ENCODE measurements at places on chromosomes 4 and X.

DNA sequence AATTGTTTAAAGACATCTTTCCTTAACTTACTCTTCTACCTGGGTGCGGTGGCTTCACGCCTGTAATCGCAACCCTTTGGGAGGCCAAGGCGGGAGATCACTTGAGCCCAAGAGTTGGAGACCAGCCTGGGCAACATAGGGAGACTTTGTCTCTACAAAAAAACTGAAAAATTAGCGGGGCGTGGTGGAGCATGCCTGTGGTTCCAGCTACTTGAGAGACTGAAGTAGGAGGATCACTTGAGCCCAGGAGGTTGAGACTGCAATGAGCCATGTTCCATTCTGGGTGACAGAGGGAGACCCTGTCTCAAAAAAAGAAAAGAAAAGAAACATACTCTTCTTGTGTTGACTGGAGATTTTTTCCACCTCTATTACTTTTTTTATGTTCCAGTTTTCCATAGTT, 181.9 kb downstream of the RAPGEF2 start:
- no peak for DNase-seq

- no peak for DNase-seq
Observed at GRCh38 chr4:55793479-55793878, 26.1 kb upstream of the EXOC1L start.

- peak; percentile 86 for DNase-seq
Observed at GRCh38 chrX:154515966-154516655, at the start of gene FAM3A. FAM3A (minus strand) TSS chrX:154516232; CDS start chrX:154515772, 460 bp downstream.

- DNase-seq = no peak
Observed at GRCh38 chr4:44415251-44415650, 33.4 kb downstream of the KCTD8 start.

- DNase-seq = no peak
Observed at GRCh38 chrX:56853436-56853835, 124.4 kb downstream of the NBDY start.

DNA sequence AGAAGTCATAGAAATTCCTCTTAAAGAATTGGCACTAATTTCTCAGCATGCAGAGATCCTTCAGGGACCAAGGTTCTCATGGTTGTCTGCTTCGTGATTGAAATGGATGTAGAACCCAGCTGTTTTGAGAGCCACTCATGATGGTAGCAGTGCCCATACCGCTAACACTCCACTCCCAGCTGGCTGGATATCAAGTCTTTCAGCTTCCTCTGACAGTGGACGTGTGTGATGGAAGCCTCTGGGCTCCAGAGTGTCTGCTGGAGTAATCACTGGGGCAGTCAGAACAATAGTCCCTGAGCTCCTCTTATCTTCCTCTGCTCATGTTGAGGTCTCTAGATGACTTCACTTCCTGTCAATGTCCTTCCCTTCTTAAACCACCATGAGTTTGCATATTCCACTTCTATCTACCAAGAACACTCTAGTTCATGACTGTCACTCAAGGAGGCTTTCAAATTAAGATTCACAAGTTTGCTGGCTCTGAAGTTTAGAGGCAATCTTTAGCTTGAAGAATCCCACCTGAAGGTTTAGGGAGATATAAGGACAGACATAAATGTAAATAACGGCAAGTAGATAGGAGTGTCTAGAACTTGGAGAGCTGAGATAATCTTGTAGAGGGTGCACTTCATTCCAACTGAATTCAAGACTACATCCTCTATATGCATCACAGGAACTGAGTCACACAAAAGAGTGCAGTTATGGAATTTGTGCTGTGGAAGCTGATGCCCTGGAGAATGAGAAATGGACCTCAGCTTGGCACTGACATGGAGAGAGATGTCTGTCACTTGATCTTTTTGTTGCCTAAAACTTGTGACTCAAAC, 64.5 kb upstream of the WDR1 start:
- DNase-seq = peak; percentile 83

DNA sequence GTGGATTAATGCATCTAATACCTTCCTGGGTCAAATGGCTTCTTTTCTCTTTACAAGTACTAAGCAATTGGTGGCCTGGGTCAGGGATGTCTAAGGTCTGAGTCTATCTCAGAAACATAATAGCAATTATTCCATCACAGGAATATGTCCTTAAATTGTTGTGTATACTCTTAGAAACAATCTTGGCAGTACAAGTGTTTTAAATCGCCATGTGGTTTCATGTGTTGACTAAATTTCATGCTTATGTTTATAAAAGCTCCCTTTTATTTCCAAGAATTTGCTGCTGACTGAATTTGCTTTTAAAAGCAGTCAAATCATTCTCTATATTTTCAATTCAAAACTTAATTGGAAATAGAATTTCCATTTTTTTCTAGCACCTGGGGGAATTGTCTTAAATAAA, 125.3 kb upstream of the PACRGL start:
- no peak for DNase-seq

DNA sequence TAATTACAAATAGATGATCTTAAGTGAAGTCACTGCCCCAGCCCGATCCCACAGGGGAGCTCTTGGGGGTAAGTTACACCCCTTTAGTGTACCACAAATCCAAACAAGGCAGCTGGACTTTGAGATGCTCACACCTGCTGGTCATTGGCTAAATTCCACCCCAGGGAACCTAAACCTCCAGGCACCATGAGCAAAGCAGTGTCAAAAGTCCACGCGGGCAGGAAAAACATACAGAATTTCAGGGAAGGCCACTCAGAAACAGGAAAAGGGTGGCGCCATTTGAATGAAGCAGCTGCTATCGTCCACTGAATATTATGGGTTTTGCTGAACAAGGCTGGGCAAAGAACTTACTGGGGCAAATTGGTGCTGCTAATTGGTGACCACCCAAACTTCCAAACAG, 30.9 kb downstream of the SUPT20HL1 start:
- DNase-seq = no peak

DNA sequence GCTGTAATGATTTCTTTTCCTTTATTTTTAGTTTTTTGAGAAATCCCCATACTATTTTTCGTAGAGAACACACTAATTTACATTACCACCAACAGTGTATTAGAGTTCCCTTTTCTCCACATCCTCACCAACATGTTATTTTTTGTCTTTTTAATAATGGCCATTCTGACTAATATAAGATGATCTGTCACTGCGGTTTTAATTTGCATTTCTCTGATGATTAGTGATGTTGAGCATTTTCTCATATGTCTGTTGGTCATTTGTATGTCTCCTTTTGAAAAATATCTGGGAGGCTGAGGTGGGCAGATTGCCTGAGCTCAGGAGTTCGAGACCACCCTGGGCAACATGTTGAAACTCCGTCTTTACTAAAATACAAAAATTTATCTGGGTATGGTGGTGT, 30.2 kb downstream of the SPINK2 start:
- no peak for DNase-seq

GRCh38 chrX:130097507-130098209, 12.6 kb downstream of the ELF4 start:
- no peak for DNase-seq

- DNase-seq = no peak
Observed at GRCh38 chrX:9988762-9989161, 21.6 kb downstream of the CLDN34 start.

GRCh38 chrX:54427837-54428424, 12.3 kb upstream of the TSR2 start:
- DNase-seq = no peak

DNA sequence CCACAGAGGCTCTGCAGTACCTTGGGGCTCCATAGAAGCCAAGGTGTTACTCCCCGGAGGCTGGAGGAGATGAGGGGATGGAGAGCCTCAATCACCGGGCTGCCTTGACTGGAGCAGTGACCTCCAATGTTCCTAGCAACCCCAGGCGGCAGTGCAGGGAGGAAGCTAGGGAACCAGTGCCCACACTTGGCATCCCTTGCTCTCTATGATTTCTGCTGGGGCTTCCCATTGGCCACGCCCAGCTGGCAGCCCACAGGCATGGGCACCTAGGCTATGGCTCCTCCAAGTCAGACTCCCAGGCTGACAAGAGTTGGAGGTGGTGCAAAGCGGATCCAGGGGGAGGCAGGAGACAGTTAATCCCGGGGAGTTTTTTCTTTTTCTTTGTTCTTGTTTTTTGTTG, 229.7 kb downstream of the EVC2 start:
- no peak for DNase-seq

DNA sequence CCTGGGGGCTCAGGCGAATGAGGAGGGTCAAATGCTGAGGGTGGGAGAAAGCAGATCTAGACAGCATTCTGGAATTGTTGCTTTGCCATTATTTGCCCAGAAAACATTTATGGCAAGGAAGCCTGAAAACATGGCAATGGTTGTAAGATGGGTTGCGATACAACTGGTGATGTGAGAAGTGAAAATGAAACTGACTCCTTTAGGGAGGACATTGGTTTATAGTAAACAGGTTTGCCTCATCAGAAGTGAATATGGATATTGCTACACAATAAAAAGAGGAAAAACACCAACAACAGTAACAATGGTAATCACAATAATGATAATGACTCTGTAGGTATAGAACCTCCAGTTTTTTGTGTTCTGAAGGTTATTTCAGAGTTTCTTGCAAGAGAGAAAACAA, 107.0 kb upstream of the TBC1D9 start:
- no peak for DNase-seq

GRCh38 chrX:95628796-95629195, 1055.8 kb upstream of the DIAPH2 start:
- no peak for DNase-seq

DNA sequence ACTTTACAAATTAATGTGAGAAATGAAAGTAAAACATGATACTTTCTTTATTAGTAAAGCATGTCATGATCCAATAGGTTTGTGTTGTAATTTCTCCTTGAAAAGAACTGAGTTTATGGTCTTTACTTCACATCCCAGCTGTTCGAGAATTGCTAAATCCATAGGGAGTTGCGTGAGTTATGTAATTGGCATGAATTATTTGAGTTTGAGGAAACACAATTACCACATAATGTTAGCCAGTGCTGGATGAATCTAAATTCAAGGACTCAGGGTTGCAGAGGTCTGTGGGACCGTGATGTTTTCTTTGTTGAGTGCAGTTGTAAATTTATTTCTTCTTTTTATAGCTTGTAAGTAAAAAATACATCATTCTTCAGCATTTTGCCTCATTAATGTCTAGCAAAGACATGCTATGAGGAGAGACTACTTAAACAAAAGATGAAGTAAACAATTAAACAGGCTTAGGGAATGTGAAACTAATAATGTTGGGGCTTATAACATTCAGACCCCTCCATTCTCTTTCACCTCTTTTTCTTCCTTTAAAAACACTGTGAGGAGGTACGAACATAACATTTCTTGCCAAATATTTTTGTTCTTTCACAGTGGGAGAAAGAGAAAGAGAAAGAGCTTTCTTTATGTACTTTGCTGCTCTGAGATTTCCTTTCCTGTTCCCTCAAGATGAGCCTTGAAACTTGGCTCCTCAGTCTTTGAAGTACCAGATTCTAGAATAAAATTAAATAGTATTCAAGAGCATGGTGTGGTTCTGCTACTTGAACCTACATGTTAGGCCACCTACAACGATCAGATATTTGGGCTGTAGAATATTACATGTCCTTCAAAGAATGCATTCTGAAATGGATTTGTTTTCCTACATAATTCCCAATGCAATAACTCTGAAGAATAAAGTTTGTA, 159.6 kb upstream of the ANK2 start:
- peak; percentile 42 for DNase-seq

- DNase-seq = no peak
Observed at GRCh38 chr4:52704133-52704532, 45.0 kb upstream of the USP46 start.

- peak; percentile 38 for DNase-seq
Observed at GRCh38 chrX:68183612-68184214, 249.6 kb downstream of the OPHN1 start.

- no peak for DNase-seq
Observed at GRCh38 chr4:3725936-3726870, 40.0 kb upstream of the ADRA2C start.

DNA sequence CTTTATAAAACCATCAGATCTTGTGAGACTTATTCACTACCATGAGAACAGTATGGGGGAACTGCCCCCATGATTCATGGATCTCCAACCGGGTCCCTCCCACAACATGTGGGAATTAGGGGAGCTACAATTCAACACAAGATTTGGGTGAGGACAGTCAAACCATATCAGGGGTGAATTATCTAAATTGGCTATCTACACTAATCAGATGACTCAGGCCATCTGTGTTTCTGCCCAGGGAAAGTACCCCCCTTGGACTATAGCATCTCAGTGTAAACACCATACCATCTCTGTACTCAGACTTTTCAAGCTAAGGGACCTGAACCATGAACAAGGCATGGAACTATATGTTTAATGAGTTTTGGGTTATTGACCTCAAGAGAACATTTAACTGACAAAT, 76.8 kb downstream of the LNX1 start:
- peak; percentile 16 for DNase-seq

- DNase-seq = no peak
Observed at GRCh38 chr4:97013711-97014110, 1129.6 kb downstream of the STPG2 start.

- no peak for DNase-seq
Observed at GRCh38 chrX:132472397-132472796, 16.4 kb downstream of the MBNL3 start.

- DNase-seq = peak; percentile 8
Observed at GRCh38 chr4:165096776-165097175, 15.9 kb downstream of the TMEM192 start.

- DNase-seq = no peak
Observed at GRCh38 chr4:141543706-141544105, 92.7 kb upstream of the IL15 start.

GRCh38 chr4:105710678-105711077, 2.1 kb downstream of the GSTCD start:
- DNase-seq = peak; percentile 7

- no peak for DNase-seq
Observed at GRCh38 chrX:150768580-150769190, 75.5 kb downstream of the MTMR1 start.

- DNase-seq = no peak
Observed at GRCh38 chr4:951186-951585, 18.9 kb downstream of the TMEM175 start.

DNA sequence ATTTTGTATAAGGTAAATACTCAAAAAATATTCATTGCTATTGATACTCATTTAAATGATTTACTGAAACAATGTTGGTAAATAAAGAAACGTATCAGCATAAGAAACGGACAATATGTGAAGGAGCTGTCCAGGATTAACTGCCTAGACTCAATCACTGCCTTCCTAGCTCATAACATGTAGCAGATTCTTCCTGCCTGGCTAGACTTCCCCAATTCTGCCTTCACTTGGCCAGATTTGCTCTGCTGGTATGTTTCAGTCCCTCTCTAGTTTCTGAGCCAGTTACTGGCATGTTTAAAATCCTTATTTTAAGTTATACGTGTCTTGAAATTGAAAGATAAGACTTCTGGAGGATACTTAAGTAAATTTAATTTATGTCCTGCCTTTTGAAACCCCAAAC, 740.3 kb downstream of the CENPC start:
- DNase-seq = no peak

- no peak for DNase-seq
Observed at GRCh38 chrX:2450681-2451080, 50.1 kb downstream of the DHRSX start.

DNA sequence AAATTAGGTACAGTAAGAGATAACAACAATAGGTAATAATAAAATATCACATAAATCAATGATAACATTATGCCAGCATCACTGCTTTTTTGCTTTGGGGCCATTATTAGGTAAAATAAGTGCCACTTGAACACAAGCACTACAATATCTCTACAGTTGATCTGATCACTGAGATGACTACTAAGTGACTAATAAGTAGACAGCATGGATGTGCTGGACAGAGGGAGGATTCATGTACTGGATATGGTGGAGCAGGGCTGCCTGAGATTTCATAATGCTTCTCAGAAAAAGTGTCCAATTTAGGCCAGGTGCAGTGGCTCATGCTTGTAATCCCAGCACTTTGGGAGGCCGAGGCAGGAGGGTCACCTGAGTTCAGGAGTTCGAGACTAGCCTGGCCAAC, 137.8 kb upstream of the IL1RAPL2 start:
- no peak for DNase-seq

GRCh38 chrX:153598541-153599191, at the start of gene CCNQ:
CCNQ (minus strand) TSS chrX:153599139; CDS start chrX:153599073, 66 bp downstream.
- DNase-seq = peak; percentile 33

All from EL (cell line).